Cardiac fibroblast (primary cell): ENCODE measurements at places on chromosomes 3 and 15.

- peak; percentile 43 for DNase-seq
These were observed 504 bp downstream of the ABHD2 start for GRCh38 chr15:89088605-89089315.

DNA sequence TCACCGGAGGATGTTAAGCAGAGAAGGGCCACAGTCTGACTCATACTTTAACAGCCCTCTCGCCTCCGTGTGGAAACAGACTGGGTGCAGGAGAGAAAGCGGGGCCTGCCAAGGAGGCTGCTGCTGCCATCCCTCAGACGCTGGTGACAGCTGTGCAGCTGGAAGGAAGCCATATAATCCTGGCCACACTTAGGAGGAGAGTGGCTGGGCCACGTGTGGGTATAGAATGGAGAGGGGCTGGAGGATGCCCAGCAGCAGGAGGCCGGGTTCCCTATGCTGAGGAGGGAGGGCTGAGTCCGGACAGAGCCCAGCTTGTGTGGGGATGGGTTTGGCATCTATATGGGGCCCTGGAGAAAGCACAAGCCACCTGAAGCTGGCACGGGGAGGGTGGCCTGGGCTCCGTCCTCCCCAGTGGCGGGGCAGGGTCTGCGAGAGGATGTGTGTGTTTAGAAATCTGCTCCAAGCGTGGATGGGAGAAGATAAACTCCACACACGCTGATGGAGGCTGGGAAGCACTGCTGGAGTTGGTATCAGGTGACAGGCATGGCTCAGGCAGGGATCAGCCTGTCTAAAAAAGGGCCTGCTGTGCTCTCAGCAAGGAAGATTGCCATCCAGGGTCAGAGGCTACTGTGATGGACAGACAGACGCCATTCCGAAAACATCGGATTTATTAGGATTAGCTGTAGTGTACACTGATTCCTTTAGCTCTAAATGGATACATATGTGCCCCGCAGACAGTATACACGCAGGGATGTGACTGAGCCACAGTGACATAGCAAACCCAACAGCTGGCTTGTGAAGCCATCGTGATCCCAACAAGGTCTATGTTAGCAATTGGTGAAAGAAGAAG, 15.9 kb downstream of the ABTB1 start:
- DNase-seq = peak; percentile 55

GRCh38 chr3:105997800-105998526, 129.2 kb upstream of the CBLB start:
- peak; percentile 95 for DNase-seq

- DNase-seq = no peak
These were observed 94.7 kb downstream of the SSR3 start for GRCh38 chr3:156460206-156460611.

- peak; percentile 93 for DNase-seq
These were observed 85.1 kb downstream of the MTHFS start for GRCh38 chr15:79811406-79812405.

- DNase-seq = no peak
These were observed 8.0 kb downstream of the USP13 start for GRCh38 chr3:179660872-179661271.

DNA sequence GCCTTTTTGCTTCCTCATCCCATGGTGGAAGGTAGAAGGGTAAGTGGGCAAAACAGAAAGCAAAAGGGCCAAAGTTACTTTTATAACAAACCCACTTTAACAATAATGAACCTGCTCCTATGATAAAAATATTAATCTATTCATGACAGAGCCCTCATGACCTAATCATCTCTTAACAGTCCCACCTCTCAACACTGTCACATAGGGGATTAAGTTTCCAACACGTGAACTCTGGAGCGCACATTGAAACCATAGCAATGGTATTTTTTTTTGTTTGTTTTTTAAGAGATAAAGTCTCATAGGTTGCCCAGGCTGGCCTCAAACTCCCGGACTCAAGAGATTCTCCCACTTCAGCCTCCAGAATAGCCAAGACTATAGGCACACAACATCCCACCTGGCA, 30.7 kb downstream of the KATNBL1 start:
- no peak for DNase-seq

DNA sequence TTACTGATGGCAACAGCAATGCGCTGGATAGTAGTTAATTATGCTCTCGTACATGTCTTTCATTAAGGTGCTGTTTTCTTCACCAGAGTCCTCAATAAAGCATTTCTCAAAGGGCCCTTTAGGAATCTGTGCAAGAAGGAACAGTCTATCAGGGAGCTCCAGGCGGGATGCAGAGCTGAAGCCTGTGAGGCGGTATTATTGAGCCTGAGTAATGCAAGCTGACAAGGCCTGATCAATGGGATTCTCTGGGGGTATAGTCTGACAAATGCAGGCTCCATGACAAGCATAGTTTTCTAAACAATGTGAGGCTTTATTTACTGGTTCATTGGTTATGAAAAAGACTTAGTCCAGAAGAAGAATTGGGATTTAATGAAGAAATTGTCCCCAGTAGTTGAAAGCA, 530.9 kb upstream of the CBLB start:
- DNase-seq = no peak

- no peak for DNase-seq
These were observed 20.9 kb downstream of the PLSCR1 start for GRCh38 chr3:146523531-146523930.

DNA sequence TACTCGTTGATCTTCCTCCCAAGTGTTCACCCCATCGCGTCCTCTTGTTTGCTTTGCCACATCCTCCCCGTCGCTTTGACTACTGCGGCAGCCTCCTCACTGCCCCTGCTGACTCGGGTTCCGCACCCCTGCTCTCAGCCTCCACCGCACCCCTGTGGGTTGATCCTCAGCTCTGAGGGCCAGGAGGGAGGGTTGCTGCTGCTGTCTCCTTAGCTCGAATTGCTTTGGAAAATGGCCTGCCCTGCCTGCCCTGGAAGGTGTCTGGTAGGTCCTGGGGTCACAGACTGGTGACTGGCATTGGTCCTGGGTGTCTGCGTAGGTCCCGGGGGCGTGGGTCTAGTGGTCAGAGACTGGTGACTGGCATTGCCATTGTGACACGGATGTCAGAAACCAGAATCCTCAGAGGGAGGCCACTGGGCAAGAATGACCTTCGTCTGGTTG, 9.4 kb downstream of the MUC4 start:
- no peak for DNase-seq

DNA sequence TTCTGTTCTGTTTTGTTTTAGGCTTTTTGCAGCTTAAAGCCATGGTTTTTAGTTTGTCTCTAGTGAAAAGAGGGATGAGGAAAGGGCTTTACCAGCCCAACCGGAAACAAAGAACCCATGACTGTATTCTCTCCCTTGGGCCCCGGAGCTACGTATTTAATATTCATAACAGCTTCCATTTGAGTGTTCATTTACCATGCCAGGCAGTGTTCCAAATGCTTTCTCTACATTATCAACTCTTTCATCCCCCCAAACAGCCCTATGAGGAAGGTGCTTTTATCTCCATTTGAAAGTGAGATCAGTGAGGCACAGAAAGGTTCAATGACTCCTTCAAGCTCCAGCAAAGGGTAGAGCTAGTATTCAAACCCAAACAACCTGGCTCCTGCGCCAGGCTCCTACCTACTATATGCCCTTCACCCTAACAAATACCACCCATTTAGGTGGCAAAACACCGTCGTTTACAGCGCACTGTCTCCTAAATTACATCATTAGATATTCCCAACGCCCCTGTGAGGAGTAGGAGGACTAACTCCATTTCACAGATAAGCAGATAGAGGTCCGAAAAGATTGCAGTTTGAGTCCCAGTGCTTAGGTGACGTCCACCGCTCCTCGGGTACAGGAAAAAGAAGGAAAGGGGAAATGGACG, 27.9 kb downstream of the GTPBP8 start:
- DNase-seq = peak; percentile 62

- no peak for DNase-seq
These were observed 6.2 kb upstream of the TIMMDC1 start for GRCh38 chr3:119492128-119492527.

DNA sequence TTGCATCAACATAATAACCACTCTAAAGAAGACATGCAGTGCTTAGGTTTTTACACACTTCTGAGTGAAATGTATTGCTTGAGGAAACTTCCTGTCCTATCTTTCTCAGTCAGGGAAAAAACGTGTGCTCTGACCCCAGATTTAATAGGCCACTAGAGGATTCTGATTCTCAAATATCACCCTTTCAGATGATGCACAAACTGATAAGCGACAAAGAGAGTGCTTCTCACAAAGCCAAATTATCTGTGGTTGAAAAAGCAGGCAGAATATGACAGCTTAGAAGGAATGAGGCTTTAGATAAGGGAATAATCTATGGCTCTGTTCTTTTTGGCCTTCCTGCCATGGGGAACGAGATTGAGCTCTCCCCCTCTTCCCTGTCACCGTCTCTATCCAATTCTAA, 583.4 kb upstream of the SGO1 start:
- no peak for DNase-seq

DNA sequence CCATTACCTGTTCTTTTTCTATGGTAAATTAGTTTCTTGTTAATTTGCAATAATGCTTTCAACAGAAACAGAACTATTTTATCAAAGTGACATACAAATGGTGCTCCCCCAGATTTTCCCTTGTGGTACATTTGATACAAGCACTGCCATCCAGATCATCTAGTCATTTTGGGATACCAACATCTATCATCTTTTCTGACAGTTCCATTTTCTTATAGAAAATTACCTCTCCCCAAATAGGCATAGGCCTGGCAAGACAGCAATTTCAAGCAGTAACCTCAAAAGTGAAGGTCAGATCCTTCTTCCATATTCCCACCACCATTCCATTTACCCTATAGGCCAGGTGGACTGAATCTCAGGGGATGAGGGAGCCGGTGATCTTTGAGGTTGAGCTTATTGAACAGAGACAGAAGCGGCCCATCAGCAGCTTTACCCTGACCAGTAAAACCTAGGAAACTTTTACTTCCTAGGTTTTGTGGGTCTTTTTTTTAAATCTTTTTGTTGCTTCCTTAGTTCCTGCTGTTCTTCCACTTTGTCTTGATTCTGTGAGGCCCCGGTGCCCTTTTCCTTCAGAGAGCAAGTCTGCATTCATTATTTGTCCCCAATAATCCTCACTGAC, 3.1 kb upstream of the PLD1 start:
- DNase-seq = no peak

DNA sequence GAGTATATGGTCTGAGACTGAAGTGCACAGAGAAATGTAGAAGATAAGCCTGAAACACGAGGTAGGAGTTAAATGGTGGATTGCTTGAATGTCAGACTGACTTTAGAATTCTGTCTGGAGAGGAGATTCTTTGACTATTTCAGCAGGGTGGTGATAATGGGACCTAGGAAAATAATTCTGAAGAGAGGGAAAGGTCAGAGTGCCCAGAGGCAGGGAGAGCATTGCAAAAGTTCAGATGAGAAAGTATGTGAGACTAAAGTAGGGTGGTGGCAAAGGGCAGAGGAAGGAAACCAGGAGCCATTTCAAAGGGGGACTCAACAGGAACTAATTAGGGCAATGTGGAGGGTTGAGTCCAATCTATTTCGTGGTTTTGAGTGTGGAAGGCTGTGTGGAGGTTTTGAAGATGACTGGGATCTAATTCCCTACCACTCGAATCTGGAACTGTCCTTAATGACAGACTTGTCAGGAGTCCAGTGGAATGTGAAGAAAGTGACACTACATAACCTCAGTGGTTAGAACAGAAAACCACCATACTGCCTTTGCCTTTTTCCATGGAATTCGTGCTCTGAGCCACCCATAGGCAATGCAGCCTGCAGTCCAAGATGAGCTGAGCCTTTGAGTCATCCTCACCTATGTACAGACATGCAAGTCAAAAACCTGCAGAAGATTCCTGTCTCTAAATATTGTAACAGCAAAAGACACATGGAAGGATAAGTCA, 16.1 kb downstream of the CPOX start:
- peak; percentile 41 for DNase-seq

GRCh38 chr15:26421065-26421464, 351.8 kb downstream of the GABRB3 start:
- DNase-seq = no peak

- DNase-seq = no peak
These were observed 58.6 kb downstream of the SIDT1 start for GRCh38 chr3:113590983-113591382.

GRCh38 chr3:58570851-58571250, 6.3 kb downstream of the FAM107A start:
- no peak for DNase-seq

DNA sequence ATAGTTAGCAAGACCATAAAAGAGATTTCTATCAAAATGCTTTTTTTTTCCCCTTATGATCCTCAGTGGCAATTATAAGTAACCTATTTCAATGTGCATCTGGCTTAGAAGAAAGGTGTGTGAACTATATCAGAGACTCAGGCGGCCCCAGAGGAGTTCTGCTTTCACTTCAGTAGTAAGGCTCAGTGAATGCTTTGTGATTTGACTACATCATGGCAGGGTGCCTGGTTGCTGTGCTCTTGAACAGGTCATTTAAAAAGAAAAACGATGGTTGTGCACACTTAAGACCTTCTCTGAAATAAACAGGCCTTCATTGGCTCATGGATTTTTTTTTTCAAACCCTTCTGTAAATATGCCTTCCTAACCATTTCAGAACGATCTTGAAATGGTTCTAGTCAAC, 400.4 kb upstream of the RARB start:
- DNase-seq = no peak

DNA sequence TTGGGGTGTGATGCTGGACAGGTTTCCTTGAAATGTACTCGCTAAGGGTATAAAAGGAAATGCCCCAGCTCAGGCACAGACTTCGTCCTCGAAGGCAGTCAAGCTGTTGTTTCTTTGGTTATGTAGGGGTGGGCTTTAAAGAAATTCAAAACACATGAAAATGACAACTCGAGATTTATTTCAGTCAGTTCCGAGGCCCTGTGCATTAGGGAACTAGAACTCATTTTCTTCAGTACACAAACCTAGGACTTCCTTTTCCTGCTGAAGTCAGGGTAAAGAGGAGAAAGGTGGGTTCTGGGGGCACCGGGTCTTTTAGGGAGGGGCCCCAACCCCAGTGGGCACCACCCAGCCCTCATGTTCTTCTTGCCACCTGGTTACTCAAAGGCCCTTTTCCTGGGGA, 7.7 kb downstream of the CCR9 start:
- no peak for DNase-seq

- no peak for DNase-seq
These were observed 60.5 kb downstream of the DNASE1L3 start for GRCh38 chr3:58150130-58150809.

- peak; percentile 81 for DNase-seq
These were observed 234.4 kb upstream of the LRTM1 start for GRCh38 chr3:55162031-55162795.

GRCh38 chr15:58684036-58684710, 65.3 kb downstream of the ADAM10 start:
- no peak for DNase-seq

DNA sequence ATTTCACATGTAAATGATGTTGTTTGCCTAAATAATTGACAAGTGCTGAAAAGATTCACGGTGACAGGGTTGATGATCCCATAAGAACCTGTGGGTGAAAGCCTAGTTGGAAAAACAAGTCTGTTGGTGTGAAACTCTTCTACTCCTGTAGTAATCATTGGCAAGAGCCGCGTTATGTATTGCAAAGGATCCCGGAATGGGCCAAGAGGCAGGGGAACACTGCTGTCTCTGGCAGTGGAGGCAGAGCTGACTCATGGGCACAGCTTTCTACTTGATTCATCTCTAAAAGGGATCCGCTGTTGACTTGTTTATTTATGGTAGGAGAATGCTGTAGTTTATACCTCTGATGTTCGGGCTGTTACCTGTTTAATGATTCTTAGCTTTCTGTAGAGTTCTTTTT, 63.1 kb downstream of the MAP6D1 start:
- DNase-seq = no peak
